ENCODE measurements at places on chromosomes 11 and 22.
A peak's percentile ranks its signal among the peaks of the same experiment; 100 is the strongest.

GRCh38 chr11:2804189-2804588 is 81.4 kb downstream of the CDKN1C start:
- DNase-seq = no peak

DNA sequence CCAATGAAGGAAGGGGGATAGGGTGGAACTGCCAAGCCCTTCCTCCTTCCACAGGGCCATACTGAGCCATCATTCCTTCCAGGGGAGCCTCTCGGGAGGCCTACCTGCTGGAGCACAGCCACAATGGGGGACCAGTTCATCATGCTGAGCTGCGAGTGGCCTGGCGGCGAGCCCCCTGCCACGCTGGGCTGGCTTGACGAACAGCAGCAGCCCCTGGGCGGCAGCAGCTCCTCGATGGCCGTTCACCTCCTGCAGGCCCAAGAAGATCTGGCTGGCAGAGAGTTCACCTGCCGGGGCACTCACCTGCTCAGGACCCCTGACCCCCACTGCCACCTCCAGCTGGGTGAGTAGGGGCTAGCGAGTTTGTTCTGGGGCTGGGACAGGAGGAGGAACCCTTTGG is 5.9 kb downstream of the VSIG10L2 start:
- no peak for DNase-seq

DNA sequence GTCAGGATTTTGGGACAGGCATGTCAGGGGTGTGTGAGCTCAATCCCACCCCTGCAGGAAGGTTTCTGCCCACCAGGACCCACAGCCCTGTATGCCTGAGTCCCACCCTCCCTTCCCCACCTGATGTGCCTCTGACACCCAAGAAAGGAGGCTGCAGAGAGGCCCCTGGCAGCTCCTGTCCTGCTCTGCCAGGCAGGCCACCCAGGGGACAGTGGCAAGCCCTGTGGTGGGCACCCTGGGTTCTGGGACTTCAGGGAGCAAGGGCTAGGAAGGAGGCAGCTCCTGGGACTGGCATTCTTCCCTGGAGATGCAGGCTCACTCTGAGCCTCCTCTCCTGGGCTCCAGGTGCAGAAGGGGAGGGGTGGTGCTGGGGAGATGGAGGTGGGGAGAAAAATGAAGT is 234.5 kb upstream of the B3GAT1 start:
- DNase-seq = no peak

GRCh38 chr11:88367310-88367709 is 29.8 kb upstream of the CTSC start:
- DNase-seq = no peak

GRCh38 chr11:36446135-36446534 is 63.9 kb downstream of the TRAF6 start:
- no peak for DNase-seq

- no peak for DNase-seq
Observed at GRCh38 chr11:36377759-36378564, 81.9 kb downstream of the PRR5L start.

DNA sequence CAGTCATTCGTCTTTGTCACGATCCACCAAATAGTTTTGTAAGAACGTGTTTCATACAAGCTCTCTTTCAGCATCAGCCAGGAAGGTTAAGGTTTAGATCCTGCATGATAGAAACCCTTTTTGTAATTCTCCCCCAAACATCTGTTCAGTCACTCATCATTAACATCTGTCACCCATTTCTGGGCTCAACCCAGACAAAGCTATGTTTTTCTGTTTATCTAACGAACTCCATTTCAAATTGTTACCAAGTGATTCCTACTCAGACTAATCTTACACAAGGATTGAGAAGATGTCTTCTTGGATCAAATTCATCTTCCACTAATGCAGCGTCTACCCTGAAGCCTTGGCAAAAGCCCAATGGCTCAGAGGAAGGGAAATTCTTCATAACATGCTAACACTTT is 58.8 kb downstream of the FZD4 start:
- no peak for DNase-seq

DNA sequence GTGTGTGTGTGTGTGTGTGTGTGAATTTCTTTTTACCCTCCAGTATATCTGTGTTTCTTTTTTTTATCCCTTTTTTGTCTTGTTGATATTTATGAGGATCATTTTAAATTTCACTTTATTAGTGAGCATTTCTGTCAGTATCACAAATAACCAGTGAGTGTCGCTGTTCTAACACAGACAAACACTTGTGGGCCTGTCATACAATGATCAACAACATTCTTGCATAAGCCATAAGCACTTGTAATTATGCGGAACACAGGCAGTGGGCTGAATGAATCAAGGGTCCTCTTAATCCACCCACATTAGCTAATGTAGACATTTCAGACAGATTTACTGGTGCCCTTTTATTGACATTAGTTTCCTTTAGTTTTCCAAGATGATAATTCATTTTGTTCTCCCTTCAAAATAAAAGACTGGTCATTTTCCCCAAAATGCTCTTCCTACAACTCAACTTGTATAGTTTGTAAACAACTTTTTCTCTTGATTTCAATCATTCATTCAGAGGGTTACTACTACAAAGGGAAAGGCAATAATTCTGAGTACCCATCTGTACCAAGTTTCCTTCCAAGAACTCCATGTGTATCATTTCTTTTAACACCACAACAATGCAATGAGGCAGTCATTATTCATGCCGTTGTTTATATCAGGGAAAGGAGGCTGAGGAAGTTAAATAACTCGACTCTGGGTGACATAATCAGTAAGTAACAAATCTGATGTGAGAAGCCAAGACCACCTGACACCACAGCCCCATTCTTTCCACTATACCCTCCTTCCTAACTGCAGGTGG is 34.5 kb upstream of the ANO3 start:
- peak; percentile 43 for DNase-seq

DNA sequence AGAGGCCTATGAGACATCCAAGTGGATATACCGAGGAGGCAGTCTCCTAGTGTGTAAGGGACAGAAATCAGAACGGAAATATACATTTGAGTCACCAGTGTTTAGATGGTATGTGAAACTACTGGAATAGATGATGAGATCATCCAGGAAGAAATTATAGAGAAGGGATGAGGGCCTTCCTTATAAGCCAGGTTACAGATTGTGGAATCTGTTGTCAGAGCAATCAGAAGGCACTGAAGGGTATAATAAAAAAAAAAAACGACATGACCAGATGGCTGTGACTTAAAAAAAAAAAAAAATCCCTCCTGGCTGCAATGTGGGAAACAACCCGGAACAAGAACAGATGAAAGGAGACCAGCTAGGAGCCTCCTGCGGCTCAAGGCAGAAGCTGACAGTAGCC is 2.7 kb downstream of the MAJIN start:
- DNase-seq = no peak

GRCh38 chr11:69511358-69512055 is 30.0 kb downstream of the LINC01488 start:
- no peak for DNase-seq

GRCh38 chr22:49398115-49398514 is 429.6 kb downstream of the BRD1 start:
- DNase-seq = no peak

- no peak for DNase-seq
Observed at GRCh38 chr11:113578033-113578380, 102.8 kb upstream of the DRD2 start.

DNA sequence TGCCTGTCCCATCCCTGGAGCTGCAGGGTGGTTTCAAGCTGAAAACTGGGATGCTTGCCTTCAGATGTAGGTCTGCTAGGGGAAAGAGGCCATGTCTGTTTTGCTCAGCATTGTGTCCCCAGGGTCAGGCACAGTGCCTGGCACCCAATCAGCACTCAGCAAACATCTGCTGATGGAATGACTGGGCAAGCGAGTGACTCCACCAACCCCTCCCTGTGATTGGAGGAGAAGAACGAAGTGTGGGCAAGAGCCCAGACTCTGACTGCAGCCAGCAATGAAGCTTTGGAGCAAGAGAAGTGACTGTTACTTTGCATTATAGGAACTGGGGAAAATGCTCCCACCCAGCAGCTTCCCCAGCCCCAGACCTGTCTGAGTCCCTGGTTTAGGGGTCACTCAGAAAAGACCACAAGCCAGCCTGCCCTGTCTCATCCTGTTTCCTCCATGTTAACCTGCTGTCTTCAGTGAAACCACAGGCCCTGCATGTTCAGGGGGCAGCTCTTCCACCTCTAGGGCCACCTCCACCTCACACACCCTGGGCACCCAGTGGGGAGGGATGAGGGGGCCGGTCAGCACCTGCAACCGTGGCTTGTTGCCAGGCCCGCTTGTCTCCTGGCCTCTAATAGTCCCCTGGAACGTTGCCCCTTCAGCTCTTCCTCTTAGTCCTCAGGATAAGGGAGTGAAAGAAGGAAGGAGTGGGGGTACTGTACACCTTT is 147.4 kb downstream of the TRIM29 start:
- no peak for DNase-seq

DNA sequence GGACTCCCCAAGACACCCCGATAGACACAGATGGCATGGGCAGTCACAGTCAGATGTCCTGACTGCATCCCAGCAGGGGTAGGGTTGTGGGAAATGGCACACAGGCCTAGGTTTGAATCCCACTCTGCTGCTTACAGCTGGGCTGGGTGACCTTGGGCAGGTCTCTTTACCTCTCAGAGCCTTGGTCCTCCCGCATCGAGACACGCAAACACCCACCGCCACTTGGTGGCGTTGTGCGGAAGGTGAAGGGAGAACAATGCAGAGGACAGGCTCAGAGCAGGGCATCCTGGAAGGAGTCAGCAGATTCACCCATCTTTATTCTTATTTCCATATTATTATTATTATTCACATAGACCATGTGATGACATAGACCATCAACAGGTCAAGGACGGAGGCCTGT is 140.5 kb downstream of the MIAT start:
- DNase-seq = no peak

DNA sequence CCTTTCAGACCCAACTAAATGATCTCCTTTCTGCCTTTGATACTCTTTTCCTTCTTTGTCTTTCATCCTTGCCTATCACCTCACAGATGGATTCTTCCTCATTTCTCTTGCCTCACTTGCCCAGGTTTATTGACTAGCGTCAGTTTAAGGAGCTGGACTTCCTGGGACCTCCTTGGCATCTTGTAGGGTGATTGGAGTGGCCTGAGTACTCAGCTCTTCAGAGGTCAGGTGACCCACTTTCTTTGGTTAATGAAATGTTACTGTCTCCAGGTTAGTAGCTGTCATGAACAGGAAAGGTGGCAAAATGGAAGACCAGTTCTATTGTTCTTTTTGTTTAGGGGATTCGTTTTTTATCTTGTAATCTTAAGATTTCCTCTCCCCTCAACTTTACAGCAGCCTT is 4.6 kb upstream of the BACE1-AS start:
- DNase-seq = no peak

DNA sequence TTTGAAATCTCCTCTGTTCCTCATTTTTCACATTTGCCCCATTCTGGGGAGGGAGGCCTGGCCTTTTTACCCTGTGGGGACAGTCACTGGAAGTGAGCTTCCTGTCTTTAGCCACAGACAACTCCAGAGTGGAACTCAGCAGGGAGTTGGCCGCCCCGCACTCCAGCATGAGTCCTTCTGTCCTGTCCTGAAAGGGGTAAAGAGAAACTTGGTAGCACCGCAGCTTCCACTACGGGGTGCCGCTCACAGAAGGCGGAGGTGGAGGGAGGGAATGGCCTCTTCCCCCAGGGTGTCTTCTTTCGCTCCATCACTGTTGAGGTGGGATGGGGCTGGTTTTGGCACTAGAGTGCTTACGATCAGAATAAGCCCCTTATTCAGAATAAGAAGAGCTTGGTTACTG is 132.2 kb downstream of the ST3GAL4 start:
- no peak for DNase-seq

DNA sequence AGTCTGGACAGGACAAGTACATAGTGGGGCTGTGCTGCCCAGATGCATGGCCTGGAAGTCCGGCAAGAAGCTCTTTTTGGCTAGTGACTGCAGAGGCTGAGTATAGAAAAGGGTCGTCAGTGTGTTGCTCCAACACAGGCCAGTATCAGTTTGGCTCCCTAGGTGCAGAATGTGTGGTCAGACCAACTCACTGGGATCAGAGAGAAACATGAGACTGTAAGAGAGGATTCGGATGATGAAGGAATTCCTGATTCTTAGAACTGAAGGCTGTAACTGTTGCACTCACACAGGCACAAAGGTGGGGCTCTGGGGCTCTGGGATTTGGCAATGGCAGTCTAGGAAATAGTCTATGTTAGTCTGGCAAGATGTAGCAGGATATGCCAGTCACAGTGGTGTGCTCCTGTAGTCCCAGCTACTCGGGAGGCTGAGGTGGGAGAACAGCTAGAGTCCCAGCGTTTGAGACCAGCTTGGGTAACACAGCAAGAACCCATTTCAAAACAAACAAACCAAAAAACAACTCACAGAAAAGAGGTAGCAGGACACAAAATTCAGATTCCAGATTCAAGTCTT is 11.1 kb upstream of the UPB1 start:
- DNase-seq = no peak

DNA sequence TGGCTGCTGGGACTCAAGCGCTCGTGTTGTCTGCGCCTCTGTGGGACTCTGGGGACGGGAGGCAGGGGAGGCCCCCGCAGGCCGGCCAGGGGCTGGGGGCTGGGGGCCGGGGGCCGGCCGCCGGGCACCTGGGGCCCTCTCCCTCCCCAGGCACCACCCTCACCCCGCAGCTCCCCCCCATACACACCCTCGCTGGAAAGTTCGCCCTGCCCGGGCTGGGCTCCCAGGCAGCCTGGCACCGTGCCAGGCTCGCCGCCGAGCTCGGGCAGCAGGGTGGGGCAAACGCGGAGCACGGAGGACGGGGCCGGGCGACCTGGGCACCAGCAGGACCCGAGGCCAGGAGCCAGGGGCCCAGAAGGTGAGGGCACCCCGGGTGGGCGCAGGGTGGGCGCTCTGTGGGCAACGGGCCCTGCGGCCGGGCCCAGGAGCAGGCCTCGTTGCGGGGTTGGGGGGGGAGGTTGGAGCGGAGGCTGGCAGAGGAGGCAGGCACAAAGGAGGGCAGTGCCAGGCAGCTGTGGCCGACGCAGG is 76.7 kb upstream of the WNT7B start:
- no peak for DNase-seq

GRCh38 chr22:38844315-38845003 is 631 bp upstream of the NPTXR start:
- DNase-seq = no peak

Data from right renal pelvis (tissue), 4 donors.